ENCODE measurements at places on chromosomes 1 and 21. TPM values are rescaled to one million over a fixed set of nuclear protein-coding genes. Genes with fewer than 3 reads are reported as not detected.

Gene SLC35F3
- total RNA-seq = not detected

Gene RNU1-1
- 2,650 TPM for total RNA-seq

Gene PLEKHN1
- 0.21 TPM for total RNA-seq

Gene LMOD1
- 15.9 TPM for total RNA-seq

Gene RGS13
- not detected for total RNA-seq

Gene C1orf122
- 55.0 TPM for total RNA-seq

Gene ETV3L
- not detected for total RNA-seq

Gene HUNK
- total RNA-seq = 1.8 TPM

Gene NEGR1
- total RNA-seq = 5.0 TPM

DNA sequence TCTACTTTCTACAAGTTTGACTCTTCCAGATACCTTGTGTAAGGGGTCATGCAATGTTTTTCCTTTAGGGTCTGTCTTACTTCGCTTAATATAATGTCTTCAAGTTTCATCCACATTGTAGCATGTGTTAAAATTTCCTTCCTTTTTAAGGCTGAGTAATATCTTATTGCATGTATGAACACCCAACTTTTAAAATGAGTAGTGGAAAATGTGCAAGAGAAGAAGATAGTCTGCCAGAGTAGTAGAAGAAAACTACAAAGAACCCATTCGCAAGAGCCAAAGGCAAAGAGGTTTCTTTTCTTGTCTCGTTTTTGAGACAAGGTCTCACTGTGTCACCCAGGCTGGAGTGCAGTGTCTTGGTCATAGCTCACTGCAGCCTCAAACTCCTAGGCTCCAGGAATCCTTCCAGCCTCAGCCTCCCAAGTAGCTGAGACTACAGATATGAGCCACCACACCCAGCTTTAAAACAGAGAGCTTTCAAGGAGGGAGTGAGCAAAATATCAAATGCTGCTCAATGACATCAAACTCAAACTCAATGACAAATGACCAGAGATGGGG lies 9.4 kb downstream of the IL23R start:
- DNase-seq = no peak

- DNase-seq = no peak
Measured at GRCh38 chr1:43232482-43232881, 37.3 kb upstream of the TMEM125 start.

DNA sequence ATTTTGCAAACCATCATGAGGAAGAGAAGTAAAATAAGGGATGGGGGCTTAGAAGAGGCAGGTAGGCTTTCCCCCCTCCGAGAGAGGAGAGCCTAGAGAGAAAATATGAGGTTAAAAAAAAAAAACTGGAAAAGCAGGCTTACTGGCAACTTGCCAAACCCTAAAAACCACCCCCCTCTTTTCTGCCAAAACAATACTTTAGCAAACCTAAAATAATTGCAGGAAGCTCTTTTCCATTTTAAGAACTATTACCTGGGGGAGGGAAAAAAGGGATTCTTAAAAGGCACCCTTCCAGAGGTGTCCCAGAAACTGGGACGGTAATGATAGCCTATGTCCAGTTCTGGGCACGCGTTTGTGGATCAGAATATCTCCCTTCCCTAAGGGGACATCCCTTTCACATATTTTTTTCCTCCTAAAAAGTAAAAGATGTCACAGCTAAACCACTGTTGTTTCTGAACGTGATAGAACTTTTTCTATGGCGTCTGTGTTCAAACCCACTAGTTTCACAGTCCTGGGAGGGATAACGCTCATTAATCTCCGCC lies 1.1 kb upstream of the NFIA start:
- no peak for DNase-seq

GRCh38 chr1:77975386-77975785 lies 3.5 kb downstream of the FUBP1 start:
- no peak for DNase-seq

- no peak for DNase-seq
Measured at GRCh38 chr1:220755309-220755708, 7.2 kb downstream of the MTARC2 start.

DNA sequence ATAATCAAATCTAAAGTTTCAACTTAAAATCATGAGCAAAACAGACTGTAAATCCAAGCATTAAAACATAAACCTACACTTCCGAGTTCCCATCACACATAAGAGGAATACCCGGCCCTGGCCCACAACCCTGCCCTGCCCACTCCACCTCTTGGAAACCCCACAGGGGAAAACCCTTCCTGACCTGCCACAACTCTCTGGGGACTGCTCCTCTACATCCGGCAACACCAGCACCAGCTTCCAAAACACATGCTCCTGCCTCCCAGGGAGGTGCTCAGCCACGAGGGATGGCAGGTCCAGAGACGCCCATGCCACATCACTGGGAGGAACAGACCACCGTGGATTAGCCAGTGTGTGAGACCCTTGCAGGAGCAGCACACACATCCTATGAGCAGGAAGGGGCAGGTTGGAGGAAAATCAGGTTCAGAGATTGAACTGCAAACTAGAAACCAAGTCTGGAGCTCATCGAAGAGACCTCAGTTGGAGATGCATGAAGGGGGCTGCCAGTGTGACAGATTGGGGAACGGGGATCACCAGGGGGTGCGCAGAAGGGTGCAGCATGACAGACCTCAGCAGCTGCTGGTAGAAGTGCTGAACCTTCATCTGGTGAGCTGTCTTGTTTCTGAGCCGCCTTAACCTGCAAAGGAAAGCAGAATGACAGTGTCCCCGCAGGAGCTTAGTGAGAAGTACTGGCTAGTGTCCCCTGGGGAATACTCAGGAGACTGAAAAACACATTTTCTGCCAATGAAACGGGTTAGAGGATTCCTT lies 25.8 kb upstream of the LSS start:
- DNase-seq = no peak

GRCh38 chr21:44939532-44940115 lies at the start of gene SLX9:
Gene SLX9 (plus strand): TSS chr21:44940029. CDS start chr21:44940058, 29 bp downstream.
- DNase-seq = no peak

DNA sequence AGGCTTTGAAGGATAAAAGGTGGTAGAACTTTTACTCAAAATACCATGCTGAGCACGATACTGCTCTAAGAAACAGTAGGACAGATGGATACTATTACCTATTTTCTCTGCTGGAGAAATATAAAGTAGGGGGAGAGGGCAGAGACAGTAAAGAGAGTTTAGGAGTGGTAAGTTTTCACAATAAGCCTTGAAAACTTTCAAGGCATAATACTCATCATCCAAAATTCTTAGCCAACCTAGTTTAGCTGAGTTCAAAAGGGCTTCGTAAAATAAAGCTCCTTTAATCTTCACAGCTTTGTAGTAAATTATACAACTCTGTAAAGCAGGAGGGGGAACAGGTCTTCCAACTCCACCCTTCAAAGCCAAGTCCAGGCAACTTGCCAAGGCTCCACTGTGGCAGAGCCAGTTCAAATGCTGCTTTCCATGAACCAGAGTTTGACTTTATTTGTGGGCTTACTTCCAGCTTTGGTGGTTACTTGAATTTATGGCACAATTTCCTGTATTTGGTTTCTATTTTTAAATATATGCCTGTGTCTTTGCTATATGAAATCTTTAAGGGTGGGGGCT lies 15.5 kb downstream of the TEX38 start:
- DNase-seq = no peak

DNA sequence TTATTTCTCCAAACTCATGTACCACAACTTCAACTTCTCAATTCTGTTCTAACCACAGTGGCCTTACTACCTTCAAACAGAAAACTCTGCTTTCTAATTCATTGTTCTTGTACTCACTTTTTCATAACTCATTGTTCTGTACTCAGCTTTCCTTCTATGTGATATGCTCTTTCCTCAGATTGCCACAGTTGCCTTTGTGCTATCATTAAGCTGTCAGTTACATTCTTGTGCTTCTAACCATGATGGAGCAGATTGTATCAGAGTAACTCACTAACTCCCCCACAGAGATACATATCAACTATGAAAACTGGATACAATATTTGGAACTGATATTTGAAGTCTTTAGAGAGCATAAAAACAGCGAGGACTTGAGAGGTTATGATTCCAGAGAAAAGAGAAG lies 1213.7 kb downstream of the KCNT2 start:
- no peak for DNase-seq

DNA sequence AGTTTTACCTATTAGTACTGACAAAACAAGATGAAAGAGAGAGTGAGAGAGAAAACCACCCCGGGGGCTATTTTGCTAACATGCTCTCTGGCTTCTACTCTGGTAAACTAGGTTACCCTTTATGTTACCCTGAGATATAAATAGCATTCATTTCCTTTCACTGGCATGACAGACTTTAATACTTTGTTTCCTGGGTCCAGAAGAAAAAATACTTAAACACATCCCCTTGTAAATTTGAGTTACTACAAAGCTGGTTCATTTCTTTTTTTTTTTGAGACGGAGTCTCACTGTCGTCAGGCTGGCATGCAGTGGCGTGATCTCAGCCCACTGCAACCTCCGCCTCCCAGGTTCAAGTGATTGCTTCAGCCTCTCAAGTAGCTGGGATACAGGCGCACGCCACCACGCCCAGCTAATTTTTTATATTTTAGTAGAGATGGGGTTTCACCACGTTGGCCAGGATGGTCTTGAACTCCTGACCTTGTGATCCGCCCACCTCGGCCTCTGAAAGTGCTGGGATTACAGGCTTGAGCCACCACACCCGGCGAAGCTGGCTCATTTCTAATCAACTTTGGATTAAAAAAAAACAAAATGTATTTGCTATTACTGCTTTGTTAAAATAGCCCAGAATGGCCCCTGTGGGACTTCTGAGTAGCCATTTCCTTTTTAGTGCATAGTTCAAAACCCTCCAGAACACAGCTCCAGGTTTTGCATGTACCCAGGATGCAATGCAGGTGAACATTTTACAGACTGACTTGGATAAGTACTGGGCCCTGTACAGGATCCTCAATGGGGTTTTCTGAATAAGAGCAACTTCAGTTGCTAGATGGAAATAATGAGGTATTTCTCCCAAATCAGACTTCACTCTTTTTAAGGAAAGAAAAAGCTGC lies 20.6 kb downstream of the INPP5B start:
- no peak for DNase-seq

DNA sequence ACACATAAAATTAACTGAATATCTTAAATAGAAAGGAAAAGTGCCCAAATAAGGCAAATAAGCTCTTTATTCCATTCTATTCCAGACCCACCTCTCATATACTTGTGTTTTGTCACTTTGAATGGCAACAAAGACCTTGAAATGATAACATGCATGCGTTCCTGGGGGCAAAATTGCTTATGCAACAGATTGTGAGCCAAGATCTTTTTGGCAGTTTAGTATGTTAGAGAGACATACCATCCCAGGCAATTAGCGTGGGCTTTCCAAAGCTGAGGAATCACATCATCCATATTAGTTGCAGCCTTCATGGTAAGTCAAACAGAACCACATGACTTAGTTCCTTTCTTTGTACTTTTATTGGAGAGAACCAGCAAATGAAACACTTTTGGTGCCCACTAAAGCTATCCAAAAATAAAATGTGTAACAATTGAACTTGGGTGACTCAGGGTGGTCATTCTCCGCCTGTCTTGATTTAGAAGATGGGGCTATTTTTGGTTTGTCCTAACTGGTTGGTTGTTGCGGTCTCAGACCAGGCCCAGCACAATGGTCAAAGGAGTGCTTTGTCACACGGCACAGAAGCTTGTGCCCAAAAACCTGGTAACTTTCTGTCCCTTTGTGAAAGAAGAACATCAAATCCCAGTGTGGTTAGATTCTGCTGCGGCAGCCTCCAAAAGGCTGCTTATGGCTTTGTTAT lies 68.7 kb upstream of the ATF3 start:
- no peak for DNase-seq

DNA sequence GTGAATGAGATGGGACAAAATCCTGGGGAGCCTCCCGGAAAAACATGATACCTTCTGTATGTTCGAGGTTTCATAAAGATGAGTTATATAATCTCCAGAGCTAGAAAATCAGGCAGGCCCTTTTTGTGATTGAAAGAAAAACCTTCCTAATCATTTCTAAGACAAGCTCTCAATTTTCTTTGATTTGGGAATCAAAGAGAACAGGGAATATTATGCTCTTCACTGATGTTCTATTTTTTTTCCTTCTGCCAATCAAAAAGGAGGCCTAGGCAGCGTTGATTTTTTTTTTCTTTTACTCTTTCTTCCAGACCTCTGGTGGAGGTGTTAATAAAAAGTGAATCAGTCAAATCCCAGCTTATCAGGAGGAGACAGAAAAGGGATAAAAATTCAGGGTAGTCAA lies 34.5 kb downstream of the DIRAS3 start:
- DNase-seq = no peak

GRCh38 chr1:96362623-96363022 lies 359.0 kb upstream of the PTBP2 start:
- no peak for DNase-seq

DNA sequence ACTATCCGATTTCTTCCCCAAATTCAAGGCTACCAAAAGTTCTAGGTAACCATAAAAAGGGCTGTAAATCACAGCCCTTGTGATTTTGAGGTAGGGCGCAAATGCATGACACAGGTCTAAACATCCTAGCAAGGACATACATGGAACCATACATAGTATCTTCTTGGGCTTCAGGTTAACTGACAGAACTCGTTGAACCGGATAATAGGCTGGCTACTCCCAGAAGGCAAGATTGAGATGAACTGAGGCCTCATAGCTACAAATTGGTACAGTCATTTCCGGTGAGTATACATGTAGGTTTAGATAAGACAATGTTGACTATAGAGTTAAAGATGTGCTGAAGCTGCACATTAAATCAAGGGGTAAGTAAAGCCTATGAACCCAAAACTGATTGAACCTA lies 27.3 kb upstream of the TP53BP2 start:
- no peak for DNase-seq

DNA sequence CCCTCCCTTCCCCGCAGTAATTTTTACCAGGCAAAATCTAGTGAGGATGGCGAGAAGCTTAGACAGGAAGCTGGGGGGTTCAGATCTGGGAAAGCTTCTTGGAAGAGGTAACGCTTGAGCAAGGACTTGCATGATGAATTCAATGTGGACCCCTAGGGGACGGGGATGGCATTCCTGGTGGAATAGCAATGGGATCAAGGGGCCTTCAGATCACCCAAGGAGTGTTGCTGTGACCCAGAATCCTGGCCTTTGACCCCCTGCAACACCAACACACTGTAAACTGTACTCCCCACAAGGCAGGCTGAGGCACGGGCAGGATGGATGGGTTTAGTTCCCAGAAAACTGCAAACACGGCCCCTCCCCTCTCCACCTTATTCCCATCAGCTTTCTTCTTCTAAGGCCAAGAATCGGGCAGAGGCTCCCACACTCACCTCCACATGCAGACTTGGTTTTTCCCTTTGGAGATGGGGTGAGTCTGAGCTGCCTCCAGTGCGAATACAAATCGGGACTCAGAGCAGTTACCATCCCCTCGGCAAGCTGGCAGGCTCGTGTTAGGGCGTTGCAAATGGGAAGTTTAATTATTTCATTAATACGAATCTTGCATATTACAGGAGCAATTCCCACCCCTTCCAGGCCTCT lies 20.1 kb downstream of the DISP3 start:
- DNase-seq = no peak

GRCh38 chr21:35178827-35179226 lies 129.7 kb upstream of the RUNX1 start:
- DNase-seq = no peak

All from osteocyte (in vitro differentiated cells).